Epithelial cell of prostate (primary cell): ENCODE measurements at places on chromosomes 2 and 18.

DNA sequence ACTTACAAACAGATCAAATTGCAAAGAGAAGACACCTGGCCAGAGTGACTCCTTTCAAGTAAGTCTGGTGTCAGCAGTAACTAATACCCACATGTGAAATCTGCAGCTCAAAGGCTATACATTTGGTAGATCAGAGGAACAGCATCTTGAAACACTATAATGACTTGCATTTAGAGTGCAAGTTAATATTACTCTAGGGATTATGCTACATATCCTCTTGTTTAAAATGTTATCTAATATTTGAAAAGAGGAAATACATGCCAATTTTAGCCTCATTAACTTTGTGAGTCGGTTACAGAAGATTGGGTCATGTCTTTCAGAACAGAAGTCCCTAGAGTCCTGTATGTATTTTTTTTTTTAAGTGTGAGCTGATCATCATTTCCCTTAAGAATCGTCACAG, 15.2 kb downstream of the LANCL1 start:
- DNase-seq: no peak

GRCh38 chr18:76484749-76485387, 10.2 kb downstream of the ZNF516 start:
- DNase-seq: no peak

GRCh38 chr18:40407909-40408308, 1547.1 kb upstream of the PIK3C3 start:
- no peak for DNase-seq

DNA sequence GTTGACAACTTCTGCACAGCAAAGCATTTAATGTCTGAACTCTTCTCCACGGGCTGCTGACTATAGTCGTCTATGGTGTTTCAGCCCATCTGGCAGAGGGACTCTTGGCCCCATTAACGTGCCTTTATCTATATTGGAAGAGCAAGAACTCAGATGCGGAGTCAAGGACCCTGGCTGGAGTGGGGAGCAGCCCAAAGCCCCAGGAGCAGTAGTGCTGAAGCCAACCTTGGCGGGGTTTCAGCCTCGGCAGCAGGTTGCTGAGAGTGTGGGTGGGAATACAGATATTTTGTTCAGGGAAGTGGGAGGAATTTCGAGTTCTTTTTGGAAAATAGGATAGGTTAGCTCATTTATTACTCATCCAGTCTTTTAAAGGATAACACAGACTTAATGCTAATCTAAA, 34.2 kb downstream of the TMEM17 start:
- no peak for DNase-seq

DNA sequence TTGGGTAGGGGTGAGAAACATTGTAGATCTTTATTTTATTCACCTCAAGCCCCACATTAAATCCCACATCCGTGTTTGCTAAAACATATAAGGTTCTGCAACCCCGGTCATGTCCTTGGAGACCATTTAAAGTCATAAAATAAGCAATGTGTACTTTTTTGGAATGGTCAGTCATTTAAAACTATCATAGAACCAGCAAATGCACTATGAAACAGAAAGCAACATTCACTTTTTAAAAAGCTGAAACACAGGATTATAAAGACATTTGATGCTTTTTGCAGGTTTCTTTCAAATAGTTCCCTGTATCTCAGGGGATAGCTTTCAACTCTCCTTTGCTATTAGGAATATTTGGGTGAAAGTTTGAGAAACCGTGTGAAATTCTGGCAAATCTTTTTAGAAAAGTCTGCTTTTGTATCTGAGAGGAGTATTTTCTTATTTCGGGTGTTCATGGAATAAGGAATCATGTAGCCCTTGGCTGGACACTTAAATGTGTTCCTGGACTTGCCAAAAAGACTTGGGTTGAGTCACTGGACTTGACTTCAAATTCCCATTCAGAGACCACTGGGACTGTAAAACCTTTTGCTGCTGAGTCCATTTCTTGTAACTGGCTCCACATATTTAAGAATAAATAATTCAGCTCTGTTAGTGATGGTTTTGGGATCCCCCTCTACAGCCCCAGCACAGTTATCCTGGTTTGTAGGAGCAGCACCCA, 5.9 kb upstream of the CETN1 start:
- no peak for DNase-seq

DNA sequence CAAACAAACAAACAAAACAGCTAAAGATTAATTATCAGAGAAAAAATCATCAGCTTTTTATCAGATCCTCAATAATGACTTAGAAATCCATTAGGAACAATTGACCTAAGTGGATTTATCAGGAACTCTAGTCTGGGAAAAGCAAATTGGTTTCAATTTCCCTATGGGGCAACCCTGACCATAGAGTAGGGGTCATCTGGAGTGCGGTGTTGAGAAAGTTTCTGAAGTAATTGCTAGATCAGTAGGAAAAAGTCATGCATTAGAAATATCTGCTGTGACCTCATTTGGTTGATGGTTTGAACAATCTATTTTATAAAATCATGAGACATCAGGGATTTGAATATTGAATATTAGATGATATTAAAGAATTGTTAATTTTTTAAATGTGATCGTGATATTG, 507.9 kb downstream of the TXNL1 start:
- no peak for DNase-seq

DNA sequence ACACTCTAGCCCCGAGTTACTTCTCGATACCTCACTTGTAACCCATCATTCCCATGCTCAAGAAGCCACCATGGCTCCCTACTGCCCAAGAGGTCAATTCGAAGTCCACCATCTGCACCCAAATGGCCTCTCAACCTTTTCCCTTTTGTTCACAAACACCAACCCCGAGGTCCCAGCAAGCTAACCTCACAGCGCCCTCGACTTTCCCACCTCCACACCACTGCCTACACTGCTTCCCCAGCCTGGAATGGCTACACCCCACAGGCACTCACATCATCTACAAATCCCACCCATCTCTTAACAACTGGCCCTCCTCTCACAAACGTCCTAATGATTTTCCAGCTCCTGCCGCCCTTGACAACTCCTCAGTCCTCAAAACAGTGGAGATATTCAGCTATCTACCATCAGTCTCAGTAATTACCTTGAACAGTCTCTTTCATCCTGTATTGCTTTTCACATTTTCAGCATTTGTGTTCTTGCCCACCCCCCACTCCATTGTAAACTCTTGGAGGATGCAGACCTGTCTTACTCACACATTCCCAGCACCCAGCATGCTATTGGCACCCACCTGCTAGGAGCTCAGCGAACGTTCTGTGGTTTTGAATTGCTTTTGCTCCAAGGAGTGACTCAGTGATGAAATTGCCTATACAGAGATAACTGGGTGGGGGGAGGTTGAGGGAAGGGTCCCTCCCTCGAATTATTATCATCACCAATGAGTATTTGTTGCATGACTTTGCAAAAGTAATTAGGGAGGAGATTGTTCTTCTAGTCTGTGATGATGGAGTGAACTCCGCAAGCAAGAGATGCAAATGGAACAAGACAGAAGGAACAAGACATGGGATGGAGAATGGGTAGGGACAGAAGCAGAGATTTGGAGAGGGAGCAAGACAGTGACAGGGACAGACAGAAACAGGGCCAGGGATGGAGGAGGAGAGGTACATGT, 106.8 kb downstream of the CYP26B1 start:
- peak; percentile 76 for DNase-seq
